ENCODE measurements at places on chromosomes 13 and 19. TPM values are rescaled to one million over a fixed set of nuclear protein-coding genes. Genes with fewer than 3 reads are reported as not detected.

Gene STAP2
- 2.3 TPM for total RNA-seq

Gene PBX4
- total RNA-seq = 46.0 TPM

Gene OR7D2
- not detected for total RNA-seq

DNA sequence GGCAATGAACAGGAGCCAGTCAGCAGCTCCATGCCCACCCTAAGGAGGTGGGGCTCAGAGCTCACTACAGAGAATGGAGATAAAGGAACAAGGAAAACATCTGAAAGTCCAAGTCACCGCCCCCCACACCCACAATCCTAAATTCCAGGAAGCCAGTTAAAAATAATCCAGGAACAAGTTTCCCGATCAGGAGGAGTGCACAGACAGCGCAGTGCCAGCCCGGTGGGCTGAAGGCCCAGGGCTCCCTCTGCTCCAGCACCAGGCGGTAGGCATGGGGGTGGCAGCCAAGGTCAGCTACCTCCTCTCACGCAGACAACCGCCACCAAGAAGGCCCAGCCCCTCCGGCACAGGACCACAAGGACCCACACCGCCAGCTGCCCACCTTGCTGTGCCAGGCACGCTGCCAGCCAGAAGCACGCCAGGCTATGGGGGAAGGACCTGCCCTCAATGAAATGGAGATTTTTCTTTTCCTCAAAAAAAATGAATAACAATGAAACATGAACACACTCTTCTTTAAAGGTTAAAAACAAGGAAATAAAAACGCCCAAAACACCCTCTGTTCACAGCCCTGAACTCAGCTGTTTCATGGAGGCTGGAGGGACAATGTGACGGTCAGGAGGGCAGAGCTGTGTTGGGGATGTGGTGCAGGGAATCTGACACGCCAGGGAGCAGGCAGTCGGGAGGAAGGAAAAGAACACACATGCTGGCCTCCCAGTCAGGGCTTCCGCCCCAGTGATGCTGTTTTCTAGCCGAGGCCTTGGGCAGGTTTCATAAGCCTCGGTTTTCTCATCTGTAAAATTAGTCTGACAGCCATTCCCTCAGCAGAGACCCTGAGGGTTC, 11.0 kb downstream of the STK24 start:
- no peak for DNase-seq

GRCh38 chr19:11444059-11444458, 8.6 kb downstream of the PRKCSH start:
- DNase-seq = no peak

GRCh38 chr13:34254366-34254765, 436.4 kb downstream of the RFC3 start:
- no peak for DNase-seq

- no peak for DNase-seq
These were observed 156.7 kb downstream of the SLC7A1 start for GRCh38 chr13:29438769-29439168.

Gene TNNT1
- not detected for total RNA-seq

DNA sequence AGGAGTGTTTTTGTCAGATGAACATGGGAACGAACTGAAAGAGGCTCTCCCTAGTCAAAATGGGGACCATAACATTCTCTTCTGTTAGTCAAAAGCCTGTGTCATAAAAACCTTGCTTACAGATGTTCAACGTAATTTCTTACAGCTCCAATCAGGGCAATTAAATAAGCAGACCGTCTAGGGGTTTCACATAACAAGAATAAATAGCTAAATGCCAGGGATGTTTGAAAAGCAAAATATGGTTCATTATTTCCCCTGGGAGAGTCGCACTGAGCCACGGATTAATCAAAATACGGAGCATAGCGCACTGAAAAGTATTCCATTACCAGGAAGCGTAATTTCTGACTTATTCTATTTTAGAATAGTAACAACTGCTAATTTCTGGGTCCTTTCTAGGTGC, 63.7 kb upstream of the MRI1 start:
- no peak for DNase-seq

DNA sequence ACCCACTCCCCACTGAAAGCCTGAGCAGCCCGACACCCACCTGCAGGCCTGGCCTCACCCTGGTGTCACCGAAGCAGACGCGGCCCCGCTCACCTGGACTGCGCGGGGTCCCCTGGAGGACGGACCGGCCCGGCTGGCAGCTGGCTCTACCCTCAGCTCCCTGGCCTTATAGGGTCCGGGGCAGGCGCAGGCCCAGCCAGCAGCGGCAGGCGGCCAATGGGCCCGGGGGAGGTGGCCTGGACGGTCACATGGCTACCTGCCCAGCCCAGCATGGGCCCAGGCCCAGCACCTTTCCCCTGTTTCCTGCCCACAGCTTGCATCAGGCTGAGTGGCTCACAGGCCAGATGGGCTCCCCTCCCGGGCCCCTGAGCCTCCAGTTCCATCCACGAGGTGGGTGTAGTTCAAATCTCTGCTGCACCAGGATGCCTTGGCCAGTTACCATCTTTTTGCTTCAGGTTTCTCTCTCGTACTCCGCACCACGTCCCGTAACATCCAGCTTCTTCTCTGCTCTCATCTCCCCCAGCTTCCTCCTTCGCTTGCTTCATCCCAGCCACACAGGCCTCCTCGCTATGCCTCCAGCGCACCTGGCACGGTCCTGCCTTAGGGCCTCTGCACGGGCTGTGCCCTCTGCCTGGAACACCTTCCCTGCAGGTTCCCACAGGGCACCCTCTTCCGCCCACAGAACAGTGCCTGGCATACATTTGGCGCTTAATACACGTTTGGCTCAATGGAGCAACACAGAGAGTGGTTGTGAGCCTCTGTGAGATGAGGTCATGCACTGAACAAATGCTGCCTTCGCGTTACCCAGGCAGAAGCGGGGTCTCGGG, at the start of gene PLIN4:
Gene PLIN4, minus strand, starts transcription at position 142 of the 827 bp plus-strand sequence. CDS start 214 bp downstream, outside the sequence.
- no peak for DNase-seq

DNA sequence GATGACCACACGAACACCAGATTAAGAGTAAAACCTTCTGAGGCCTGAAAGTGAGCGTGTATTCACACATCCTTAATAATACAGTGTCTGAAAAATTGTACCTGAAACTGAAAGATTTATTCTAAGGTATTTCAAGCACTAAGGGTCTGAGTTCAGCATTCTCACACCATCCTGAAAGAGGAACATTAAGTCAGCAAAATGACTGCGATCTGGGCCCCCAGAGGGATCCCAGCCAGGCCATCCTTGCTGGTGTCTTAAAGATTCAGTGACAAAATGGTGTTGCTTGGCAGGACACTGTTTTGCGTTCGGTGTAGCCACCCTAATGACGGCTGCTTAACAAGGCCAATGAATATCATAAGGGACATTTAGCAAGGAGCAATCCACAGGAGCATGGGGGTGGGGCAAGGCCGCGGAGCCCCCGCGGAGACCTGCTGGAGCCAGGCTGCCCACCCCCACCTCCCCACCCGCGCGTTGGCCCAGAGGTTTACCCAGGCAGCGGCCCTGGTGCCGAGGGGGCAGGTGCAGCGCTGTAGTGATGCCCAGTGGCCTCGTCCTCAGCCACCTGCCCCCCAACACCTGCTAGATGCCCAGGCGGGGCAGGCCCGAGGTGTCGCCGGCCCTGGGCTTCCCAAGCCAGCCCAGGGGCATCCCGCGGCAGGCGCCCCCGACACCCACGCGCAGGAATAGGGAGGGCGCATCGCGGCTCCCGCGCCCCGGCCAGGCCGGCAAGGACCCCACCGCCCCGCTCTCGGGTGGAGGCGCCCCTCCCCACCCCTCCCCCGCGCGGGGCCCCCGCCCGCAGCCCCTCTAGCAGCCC, 742 bp downstream of the NALCN start:
- no peak for DNase-seq

- no peak for DNase-seq
These were observed 153.0 kb upstream of the TMTC4 start for GRCh38 chr13:100827489-100828176.

DNA sequence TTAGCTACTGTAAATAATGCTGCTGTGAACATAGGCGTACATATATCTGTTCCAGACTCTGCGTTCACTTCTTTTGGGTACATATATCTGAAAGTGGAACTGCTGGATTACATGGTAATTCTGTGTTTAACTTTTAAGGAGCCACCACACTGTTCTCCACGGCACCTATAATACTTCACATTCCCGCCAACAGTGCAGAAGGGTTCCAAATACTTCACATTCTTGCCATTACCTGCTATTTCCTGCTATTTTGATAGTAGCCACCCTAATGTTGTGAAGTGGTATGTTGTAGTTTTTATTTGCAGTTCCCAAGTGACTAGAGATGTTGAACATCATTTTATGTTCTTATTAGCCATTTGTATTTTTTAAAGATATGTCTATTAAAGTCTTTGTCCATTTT, 377.4 kb upstream of the SLC10A2 start:
- no peak for DNase-seq

Gene PRR19
- 0.25 TPM for total RNA-seq

Gene C19orf18
- 2.2 TPM for total RNA-seq

DNA sequence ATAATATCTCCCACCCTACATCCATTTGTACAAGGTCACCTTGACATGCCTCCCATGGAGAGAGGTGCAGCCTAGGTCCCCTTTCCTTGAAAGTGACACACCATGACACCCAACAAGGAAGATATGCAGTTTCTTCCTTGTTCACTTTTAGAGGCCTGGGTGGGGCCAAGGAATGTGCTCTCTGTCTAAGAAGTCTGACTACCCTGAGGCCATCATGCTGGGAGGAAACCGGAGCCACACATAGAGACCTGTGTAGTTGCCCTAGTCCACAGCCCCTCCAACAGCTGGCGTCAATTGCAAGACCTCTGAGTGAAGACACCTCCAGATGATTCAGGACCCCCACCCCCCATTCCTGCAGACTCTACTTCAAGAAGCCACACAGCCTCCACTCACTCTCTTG, 11.0 kb downstream of the SYDE1 start:
- no peak for DNase-seq

Gene ATP4A
- total RNA-seq = not detected

GRCh38 chr13:105641121-105641520, 894.3 kb downstream of the EFNB2 start:
- DNase-seq = no peak

DNA sequence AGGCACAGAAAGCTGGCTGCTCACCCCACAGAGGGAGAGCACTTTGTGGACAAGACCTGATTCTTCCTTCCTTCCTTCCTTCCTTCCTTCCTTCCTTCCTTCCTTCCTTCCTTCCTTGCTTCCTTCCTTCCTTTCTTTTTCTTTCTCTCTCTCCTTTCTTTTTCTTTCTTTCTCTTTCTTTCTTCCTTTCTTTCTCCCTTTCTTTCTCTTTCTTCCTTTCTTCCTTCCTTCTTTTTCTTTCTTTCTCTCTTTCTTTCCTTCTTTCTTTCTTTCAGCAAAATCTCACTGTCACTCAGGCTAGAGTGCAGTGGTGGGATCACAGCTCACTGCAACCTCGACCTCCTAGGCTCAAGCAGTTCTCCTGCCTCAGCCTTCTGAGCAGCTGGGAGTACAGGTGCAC, 263.9 kb downstream of the UQCRFS1 start:
- DNase-seq = no peak
